ENCODE measurements at places on chromosomes 5 and 9. TPM values are rescaled to one million over a fixed set of nuclear protein-coding genes. Genes with fewer than 3 reads are reported as not detected.

FBP2 gene
- total RNA-seq, result not detected

CDC37L1 gene
- total RNA-seq, result 36.2 TPM

SCGB3A2 gene
- not detected for total RNA-seq

CCL27 gene
- total RNA-seq, result 0.21 TPM

BRINP1 gene
- total RNA-seq, result not detected

NR2F1-AS1 gene
- total RNA-seq, result not detected

LVRN gene
- under 0.01 TPM for total RNA-seq

ACOT12 gene
- total RNA-seq, result 0.31 TPM

PPP2R2B gene
- total RNA-seq, result 5.4 TPM

SLC34A3 gene
- total RNA-seq, result not detected

RANBP17 gene
- total RNA-seq, result 6.2 TPM

N4BP3 gene
- total RNA-seq, result 5.1 TPM

BHMT2 gene
- not detected for total RNA-seq

SAXO1 gene
- 0.10 TPM for total RNA-seq

FAM153A gene
- total RNA-seq, result 16.5 TPM

IL4 gene
- total RNA-seq, result not detected

ZDHHC11B gene
- 0.73 TPM for total RNA-seq

Data from mononuclear cell (primary cell).